Tibial nerve (tissue), 4 donors: ENCODE measurements at places on chromosomes 4 and X. TPM values are rescaled to one million over a fixed set of nuclear protein-coding genes. Genes with fewer than 3 reads are reported as not detected.
A peak's percentile ranks its signal among the peaks of the same experiment; 100 is the strongest.

The IL21 gene
- total RNA-seq, result not detected

DNA sequence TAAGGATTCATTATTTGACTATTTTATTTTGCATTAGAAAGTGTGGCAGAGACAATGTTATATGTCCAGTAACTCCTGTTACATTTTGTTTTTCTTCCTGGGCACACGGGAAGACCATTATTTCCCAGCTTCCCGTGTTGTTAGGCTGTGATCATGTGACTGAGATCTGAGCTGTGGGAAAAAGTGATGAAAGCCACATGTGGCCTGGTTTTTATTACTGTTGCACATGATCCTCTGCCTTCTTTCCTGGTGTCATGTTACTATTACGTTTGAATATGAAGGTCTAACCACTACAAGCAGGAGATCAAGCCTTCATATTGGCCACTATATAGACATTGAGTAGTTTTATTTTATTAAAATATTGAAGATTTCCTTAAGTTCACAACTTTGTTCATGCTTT is 28.2 kb upstream of the MID1 start:
- H3K4me3 ChIP-seq, result no peak overlapping the region
- no peak overlapping the region for H3K27ac ChIP-seq
- H3K36me3 ChIP-seq, result no peaks in the 10 kb centered on the region
- H3K4me1 ChIP-seq, result no peaks in the 10 kb centered on the region
- DNase-seq, result no peak

- no peaks in the 10 kb centered on the region for H3K4me1 ChIP-seq
- no peak overlapping the region for H3K4me3 ChIP-seq
- peak; percentile 31 for DNase-seq
- H3K36me3 ChIP-seq, result no peaks in the 10 kb centered on the region
These were observed 77.5 kb downstream of the ELF2 start for GRCh38 chr4:139099366-139099982.

- H3K27ac ChIP-seq, result no peak overlapping the region
- no peaks in the 10 kb centered on the region for H3K36me3 ChIP-seq
- no peak overlapping the region for H3K4me3 ChIP-seq
These were observed 44.5 kb upstream of the IL21 start for GRCh38 chr4:122665161-122665929.

DNA sequence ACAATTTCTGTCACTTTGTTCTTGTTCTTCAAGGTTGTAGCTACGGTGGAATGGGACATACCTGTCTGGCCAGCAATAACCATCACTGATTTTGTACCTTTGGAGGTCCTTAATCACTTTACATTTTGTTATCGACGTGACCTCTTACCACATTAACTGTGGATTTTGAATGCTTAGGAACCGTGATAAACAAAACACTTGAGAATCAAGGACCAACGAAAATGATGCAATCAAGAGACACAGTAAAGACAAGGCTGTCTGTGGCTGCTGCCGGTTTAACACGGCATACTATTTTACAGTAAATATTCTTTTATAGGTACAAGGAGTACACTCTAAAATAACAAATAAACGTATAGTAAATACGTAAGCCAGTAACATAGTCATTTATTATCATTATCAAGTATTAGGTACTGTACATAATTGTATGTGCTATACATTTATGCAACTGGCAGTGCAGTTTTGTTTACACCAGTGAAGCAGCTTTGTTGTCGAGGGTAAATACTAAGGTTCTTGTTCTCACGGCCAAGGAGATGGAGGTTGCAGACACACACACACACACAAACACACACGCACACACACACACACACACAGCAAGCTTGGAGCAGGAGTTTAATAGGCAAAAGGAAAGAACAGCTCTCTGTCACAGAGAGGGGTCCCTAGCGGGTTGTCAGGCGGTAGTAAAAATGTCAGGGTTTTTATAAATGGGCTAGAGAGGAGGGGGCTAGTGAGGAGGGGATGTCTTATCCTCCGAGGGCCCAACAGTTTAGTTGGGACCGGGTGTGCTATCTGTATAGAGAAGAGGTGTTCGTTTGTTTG is 194.7 kb upstream of the CXorf51B start:
- no peaks in the 10 kb centered on the region for H3K36me3 ChIP-seq
- H3K27me3 ChIP-seq, result no peaks in the 10 kb centered on the region
- no peaks in the 10 kb centered on the region for H3K4me1 ChIP-seq
- H3K27ac ChIP-seq, result no peak overlapping the region
- no peak overlapping the region for H3K4me3 ChIP-seq

DNA sequence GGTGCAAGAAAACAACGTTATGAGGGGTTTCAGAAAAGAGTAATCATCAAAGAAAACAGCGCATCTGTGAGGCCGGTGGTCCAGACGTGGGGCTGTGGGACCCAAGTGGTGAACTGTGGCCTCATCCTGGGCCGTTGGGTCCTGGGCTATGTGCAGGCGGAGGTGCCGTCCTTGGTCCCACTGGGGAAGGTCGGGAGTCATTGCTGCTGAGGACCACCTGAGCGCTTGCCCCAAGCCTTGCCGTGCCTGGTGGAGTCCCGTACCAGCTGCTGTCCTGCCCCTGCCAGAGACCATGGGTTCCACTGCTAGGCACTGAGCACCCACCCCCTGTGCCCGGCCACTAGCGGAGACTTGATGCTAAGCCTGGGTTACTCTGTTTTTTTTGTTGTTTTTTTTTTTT is 25.5 kb upstream of the UVSSA start:
- peaks cover 15% of the 10 kb centered on the region for H3K36me3 ChIP-seq
- no peak overlapping the region for H3K4me3 ChIP-seq
- no peaks in the 10 kb centered on the region for H3K27me3 ChIP-seq
- no peak overlapping the region for H3K27ac ChIP-seq
- no peaks in the 10 kb centered on the region for H3K4me1 ChIP-seq
